ENCODE measurements at places on chromosomes 3 and 15.

DNA sequence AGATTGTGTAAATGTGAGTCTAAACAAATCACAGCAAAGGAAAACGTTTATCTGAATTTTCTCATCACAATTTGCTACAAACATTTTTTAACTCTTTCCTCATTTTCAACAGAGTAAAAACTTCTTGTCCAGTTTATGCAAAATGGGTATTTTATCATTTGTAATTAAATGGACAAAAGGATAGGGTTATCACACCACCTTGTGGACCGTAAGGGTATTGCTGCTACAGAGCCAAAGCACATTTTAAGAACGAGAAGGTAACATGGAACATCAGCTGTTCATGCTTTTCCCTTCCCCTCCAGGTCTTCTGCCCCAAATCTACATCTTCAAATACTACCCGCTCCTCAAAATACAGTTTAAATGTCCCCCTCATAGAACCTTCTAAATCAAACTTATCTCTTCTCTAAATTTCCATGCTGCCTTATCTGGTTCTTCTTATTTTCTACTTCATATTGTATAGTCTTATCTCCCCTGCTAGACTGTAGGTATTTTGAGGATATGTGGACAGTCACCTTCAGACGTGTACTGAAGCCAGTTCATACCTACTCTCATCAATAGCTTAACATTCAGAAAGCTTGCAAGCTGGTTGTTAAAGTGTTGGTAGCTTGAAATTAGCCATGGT lies 12.8 kb upstream of the SETMAR start:
- no peak for DNase-seq

GRCh38 chr3:40978442-40978841 lies 220.9 kb upstream of the CTNNB1 start:
- DNase-seq: no peak

- no peak for DNase-seq
These were observed 104.9 kb upstream of the RPL32 start for GRCh38 chr3:12946251-12946648.

GRCh38 chr3:72137865-72138861 lies 353.2 kb upstream of the PROK2 start:
- DNase-seq: no peak
